ENCODE measurements at places on chromosomes 1 and 21.

- no peak for DNase-seq
Observed at GRCh38 chr1:204647114-204647804, 38.3 kb downstream of the LRRN2 start.

DNA sequence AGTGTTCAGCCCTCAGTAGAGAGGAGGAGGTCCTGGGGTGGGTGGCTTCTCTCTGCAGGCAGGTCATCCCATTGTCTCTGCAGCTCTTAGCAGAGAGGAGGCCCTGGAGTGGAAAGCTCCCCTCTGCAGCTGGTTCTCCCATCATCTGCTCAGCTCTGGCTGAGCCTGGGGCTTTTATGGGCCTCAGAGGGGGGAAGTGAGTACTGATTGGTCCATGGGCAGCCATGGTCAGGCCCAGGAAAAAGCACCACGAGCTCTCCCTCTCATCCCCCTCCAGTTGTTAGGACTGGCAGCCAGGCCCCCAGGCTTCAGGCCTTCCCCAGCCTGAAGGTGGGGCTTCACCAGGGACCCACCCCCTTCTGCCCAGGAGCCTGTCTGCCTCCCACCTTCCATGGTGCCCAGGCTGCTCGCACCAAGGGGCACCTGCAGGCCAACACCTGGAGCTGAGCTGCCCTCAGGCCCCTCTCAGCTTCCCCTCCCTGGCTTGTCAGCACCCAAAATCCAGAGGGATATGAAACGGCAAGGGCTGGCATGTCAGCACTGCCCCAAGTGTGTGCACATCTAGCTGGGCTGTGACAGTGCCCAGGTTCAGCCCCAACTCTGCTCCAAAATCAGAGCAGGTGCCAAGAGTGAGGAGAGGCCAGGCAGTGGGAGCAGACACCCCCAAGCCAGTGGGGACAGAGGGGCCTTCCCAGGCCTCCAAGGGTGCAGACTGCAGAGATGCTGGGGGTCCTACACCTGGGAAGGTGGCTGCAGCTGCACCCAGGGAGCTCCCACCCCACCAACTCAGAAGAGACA lies 449.0 kb downstream of the MATN1 start:
- DNase-seq = no peak

GRCh38 chr21:46634966-46635323 lies 529 bp upstream of the PRMT2 start:
- DNase-seq = no peak

GRCh38 chr1:32967888-32968568 lies 3.4 kb upstream of the RNF19B start:
- no peak for DNase-seq

DNA sequence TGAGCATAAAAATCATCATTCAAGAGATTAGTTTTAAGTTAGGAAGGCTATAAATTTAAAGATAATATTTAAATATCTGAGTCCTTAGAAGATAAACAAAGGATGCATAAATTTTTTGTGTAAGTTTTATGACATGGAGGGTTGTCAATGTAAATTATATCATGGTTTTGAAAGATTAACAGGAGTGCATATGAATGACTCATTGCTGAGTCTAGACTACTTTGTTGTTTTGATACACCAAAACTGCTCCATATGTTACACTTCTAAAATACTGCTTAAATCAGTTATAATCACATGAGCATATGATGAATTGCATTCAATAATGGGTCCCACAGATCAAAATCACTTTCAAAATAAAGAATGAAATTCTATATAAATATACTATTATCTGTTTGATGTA lies 312.5 kb downstream of the KCNT2 start:
- no peak for DNase-seq

GRCh38 chr21:15122241-15122640 lies 57.4 kb upstream of the NRIP1 start:
- no peak for DNase-seq

GRCh38 chr1:16905110-16905867 lies 9.5 kb downstream of the RNU1-2 start:
- DNase-seq = no peak

- DNase-seq = no peak
Observed at GRCh38 chr21:44571844-44572782, 1.4 kb upstream of the KRTAP10-4 start.

DNA sequence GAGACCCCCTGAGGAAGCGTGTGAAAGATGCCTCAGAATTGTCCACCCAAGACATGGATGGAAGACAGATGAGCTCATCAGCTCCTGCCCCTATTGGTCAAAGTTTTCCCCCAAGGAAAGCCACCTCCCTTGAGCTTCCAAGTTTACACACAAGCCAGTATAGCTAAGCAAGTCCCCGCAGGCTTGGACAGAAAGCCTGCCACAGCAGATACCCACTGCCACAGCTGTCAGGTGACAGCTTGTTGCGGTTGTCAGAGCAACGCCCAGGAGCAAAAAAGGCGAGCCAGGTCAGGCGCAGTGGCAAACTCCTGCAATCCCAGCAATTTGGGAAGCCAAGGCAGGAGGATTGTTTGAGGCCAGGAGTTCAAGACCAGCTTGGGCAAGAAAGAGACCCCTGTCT lies 60.9 kb upstream of the IFNAR2 start:
- DNase-seq = no peak

- DNase-seq = no peak
Observed at GRCh38 chr1:171904778-171905450, 63.6 kb downstream of the DNM3 start.

- DNase-seq = no peak
Observed at GRCh38 chr1:202134645-202135172, 9.8 kb downstream of the ARL8A start.

- DNase-seq = no peak
Observed at GRCh38 chr1:223231011-223231572, 88.0 kb upstream of the TLR5 start.

GRCh38 chr1:86015375-86015774 lies 141.2 kb downstream of the COL24A1 start:
- no peak for DNase-seq

DNA sequence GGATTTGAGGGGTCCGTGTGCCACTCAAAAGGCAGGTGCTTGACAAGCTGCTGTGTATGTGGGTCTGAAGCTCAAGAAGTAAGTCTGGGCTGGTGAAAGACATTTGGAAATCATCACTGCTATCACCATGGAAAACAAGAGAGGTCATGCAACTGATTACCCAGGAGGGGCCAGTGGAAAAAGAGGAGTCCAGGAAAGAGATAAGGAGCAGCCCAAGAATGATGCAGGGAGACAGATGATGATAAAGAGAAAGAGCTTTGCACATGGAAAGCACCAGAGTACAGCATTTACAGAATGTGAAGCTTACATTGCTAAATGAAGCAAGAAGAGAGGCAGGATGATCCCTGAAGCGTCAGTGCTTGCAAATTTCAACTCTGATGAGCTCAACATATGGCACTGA lies 203.2 kb downstream of the SETD4 start:
- DNase-seq = no peak

DNA sequence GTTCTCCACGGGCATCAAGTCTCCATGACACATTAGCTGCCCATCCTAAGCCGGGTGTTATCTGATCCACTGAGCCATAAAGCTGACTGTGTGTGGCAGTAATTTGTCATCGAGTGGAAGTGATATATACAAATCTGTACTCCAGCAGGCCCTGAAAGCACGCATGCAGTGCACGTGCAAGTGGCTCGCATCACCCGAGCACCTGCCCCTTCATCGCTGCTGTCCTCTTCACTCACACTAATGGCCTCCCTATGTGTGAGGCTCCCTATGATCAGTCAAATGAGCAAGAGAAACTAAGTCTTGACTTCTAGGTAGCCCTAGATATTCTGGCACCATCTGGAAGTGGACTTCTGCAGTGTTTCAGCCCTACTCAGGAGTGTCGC lies 248.6 kb downstream of the MATN1 start:
- no peak for DNase-seq

- DNase-seq = no peak
Observed at GRCh38 chr1:231039161-231040018, 664 bp downstream of the FAM89A start.

DNA sequence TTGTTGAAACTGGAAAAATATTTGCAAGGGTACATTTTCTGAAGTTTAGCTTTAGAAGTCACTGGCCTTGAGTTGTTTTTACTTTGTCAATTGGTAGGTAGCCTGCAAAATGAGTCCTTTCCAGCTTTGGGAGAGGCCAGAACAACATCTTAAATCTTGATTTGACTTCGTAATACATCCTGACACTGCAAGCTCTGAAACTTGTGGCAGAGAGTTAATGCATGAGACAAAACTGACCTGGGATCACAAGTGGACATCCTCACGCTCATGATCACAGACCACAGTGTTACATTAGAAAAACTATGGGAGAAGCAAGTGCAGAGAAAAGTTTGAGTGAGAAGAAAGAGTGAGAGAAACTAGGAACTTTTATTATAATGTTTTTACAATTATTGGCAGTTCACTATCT lies 550.9 kb downstream of the USP25 start:
- DNase-seq = no peak

Measured in stimulated activated CD8-positive, alpha-beta memory T cell treated with anti-CD3 and anti-CD28 coated beads, Interleukin-2, amount 100 ng/mL, for 1 hour (primary cell).